ENCODE measurements at places on chromosomes 13 and 19.

- no peak for DNase-seq
Measured at GRCh38 chr13:100493418-100493817, 95.2 kb downstream of the GGACT start.

- no peak for DNase-seq
Measured at GRCh38 chr13:35966024-35966423, 165.2 kb downstream of the DCLK1 start.

DNA sequence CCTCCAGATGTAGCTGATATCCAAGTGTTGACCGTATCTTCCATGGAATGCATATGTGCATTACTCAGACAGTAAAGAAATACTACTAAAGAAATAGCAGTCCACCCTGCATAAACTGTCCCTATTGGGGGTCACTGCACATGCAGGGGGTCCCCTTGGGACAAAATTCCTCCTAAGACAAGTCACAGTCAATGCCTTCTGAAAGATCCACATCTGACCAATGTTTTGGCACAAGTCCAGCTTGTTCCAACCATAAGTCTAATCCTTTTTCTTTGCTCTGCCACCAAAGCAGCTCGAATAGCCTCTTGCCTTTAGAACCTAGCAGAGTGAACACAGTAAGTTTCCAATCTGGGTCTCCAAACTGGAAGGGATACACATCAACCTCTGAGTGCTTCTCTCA is 87.9 kb downstream of the DIAPH3 start:
- no peak for DNase-seq

GRCh38 chr19:44050740-44051649 is 841 bp upstream of the ZNF223 start:
- peak; percentile 20 for DNase-seq

DNA sequence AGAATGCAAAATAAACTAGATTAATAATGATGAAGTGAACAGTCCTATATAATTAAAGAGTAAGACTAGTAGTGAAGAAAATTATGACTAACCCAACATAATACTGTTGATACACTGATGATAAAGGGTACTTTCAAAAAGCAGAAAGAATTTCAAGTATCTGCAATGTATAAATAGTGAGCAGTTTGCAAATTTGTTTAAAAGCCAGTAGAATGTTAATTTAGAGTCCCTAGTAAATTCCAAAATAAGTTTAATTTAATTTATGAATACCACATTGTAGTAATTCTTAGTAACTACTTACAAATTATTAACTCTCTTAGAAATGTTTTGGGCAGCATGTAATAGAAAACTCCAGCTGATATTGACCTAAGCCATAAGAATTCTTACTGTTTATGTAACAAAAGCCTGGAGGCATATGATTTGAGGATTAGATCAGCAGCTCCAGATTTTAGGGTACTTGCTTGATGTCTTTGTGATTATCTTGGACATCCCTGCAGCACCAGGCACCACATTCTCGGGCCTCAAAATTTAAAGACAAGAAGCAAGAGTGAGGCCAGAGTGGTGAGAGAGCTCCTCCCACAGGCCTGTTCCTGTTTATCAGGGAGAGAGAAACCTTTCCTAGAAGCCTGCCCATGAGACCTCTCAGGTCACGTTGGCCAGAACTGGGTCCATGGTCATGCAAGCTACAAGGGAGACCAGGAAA is 67.6 kb upstream of the TDRD3 start:
- DNase-seq = no peak

- no peak for DNase-seq
Measured at GRCh38 chr19:48540110-48540509, 11.9 kb upstream of the SULT2B1 start.
